ENCODE measurements at places on chromosomes 1 and 21. TPM values are rescaled to one million over a fixed set of nuclear protein-coding genes. Genes with fewer than 3 reads are reported as not detected.

FALEC gene
- 0.13 TPM for polyA plus RNA-seq

PRELP gene
- 0.01 TPM for polyA plus RNA-seq

LCK gene
- polyA plus RNA-seq = 0.16 TPM

SYT14 gene
- 8.3 TPM for polyA plus RNA-seq

ACTA1 gene
- 0.05 TPM for polyA plus RNA-seq

DNA sequence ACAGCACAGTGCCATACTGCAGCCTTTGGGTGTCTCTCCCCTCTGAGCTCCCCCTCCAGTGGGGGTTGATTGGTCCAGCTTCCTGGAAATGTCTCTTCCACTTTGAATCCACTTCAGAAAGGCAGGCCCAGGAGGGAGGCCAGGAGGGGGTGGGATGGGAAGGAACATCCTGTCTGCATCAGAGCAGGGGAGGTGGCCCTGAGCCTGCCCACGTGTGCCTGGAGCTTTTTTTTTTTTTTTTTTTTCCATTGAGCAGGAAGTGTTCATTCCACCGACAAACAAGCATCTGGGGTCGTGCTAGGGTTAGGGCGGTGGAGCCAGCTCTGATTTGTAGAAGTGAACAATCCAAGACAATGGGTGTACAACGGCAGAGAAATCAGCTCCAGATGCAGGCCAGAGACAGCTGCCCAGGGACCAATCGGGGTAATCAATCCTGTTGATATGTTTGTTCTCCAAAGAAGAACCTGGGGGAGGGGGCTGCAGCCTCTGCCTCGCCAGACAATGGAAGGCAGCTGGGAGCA is 93.3 kb downstream of the SSBP3 start:
- no peak for DNase-seq

DNA sequence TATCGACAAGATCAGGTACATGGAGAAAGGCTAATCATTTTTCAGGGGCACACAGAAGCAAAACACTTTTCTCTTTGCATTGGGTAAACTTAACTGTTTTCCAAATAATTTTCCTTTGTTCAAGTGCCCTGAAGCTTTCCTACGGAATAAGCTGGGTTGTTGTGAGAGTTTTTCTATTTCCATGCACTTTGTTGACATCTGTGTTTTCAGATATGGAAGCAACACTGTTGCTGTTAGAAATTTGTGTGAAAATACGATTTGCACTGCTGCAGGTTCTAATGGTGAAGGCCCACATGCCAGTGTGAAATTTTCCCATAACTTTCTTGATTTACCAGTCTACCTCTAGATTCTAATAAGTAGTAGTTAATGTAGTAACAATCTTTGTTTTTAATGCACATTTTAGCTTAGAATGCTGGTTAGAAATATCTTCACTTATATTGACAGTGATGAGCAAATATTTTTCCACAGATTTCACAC is 18.3 kb downstream of the NFYC start:
- DNase-seq = no peak

GRCh38 chr1:56646611-56647010 is 1.5 kb downstream of the PRKAA2 start:
- no peak for DNase-seq

- no peak for DNase-seq
Observed at GRCh38 chr1:233245191-233245765, 50.2 kb downstream of the PCNX2 start.

- DNase-seq = no peak
Observed at GRCh38 chr1:227924833-227925574, 22.7 kb downstream of the WNT9A start.

DNA sequence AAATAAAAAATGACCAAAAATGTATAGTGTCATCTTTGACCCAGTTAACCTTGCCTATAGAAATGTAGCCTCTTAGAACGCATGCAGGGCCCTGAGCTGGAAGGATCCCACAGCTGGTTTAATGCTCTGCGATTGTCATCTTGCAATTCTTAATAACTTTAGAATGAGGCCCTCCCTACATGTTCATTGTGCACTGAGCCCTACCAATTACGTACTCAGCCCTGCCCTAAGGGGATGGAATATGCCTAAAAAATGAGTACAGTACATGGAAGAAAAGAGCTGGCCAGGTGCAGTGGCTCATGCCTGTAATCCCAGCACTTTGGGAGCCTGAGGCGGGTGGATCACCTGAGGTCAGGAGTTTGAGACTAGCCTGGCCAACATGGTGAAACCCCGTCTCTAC is 57.8 kb upstream of the BCAR3 start:
- peak; percentile 83 for DNase-seq

- DNase-seq = no peak
Observed at GRCh38 chr1:203099805-203100515, 14.1 kb upstream of the MYOG start.

DNA sequence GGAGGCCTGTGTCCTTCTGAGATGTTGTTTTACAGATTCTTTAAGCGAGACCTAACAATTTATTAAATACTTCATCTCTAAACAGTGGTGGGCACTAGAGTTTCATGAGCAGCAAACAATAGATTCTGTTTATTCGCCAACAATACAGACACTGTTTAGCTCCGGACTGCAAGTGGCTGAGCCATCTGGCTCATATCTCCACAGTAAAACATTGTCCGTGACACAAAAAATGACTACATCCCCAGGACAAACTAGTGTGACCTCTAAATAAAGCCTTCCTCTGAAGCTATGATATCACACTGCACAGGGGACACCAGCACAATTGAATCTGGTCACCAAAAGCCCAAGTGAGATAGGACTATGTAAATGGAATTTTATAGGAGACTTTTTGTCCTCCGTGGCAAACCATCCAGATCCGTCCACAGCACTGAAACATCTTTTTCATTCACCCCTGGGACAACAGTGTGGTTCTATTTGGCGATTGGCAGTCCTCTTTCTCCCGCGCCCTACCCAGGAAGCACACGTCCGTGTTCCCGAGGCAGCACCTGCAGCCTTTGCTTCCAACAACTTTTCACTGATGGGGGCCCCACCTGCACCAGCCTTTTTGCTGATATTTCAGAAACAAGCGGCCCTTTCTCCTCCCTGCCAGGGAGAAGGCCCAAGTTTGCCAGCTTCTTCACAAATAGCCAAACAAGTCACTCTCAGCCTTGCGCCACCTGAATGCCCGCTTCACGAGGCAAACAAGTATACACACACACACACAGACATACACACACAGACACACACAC is 47.4 kb downstream of the OLIG1 start:
- no peak for DNase-seq

DNA sequence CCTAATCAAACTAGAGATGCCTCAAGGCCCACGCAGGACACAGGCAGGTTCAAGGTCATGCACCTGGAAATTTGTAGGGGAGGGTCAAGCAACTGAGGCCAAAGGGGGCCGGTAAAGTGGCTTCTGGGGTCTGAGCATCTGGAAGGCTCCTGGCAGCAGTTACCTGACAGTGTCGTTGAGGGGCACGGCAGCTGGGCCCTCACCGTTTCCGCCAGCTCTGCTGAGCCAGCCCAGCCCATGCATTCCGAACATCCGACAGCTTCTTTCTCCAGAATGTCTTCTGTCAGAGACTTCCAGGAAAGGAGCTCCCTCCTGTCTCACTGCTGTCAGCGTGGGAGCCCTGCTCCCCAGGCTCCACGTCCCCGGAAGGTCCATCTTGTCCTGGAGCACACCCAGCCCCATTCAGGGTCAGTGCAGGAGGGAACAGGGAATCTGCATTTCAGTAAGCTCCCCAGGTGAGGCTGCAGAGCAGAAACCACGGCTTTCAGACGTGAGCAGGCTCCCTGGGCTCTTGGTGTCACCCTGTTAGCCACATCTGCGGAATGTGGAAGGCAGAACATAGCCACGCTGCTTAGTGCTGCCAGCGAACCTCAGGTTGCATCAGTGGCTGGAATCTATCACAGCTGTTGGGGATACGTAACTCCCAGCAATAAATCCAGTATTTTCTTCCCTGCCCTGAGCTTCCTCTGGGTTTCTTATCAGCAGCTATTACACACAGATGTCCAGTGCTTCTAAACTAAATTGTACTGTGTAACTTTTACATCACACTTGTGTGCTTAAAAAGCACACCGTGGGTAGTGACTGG is 36.3 kb upstream of the FAM3B start:
- DNase-seq = no peak
